ENCODE measurements at places on chromosomes 16 and 17. TPM values are rescaled to one million over a fixed set of nuclear protein-coding genes. Genes with fewer than 3 reads are reported as not detected.

The MILR1 gene
- 17.3 TPM for total RNA-seq

The CORO6 gene
- total RNA-seq: 3.9 TPM

The KRT25 gene
- not detected for total RNA-seq

The CCNF gene
- total RNA-seq: 4.7 TPM

The TIGD7 gene
- 6.3 TPM for total RNA-seq

The MT1H gene
- total RNA-seq: 2.3 TPM

The NT5M gene
- 1.6 TPM for total RNA-seq

The CES1 gene
- 78.9 TPM for total RNA-seq

The GPR179 gene
- total RNA-seq: 0.50 TPM

The TPSB2 gene
- 3.0 TPM for total RNA-seq

The TRIM65 gene
- total RNA-seq: 26.3 TPM

The NLRC3 gene
- total RNA-seq: 1.9 TPM

The HOXB2 gene
- total RNA-seq: 9.7 TPM

The CHRNE gene
- total RNA-seq: 4.9 TPM

The CLEC3A gene
- not detected for total RNA-seq

The TP53TG3F gene
- not detected for total RNA-seq

The GFAP gene
- total RNA-seq: 0.15 TPM

The CUEDC1 gene
- total RNA-seq: 47.3 TPM

The FOXL1 gene
- 0.99 TPM for total RNA-seq

Data from left lung (tissue), 14 donors.